ENCODE measurements at places on chromosomes 2 and 18.
A peak's percentile ranks its signal among the peaks of the same experiment; 100 is the strongest.

GRCh38 chr2:1927896-1928568 is 183.7 kb upstream of the PXDN start:
- no peak for DNase-seq

- peak; percentile 65 for DNase-seq
Measured at GRCh38 chr18:47772374-47773248, 157.8 kb downstream of the SMAD2 start.

- no peak for DNase-seq
Measured at GRCh38 chr2:99700482-99701398, 210.9 kb upstream of the REV1 start.

DNA sequence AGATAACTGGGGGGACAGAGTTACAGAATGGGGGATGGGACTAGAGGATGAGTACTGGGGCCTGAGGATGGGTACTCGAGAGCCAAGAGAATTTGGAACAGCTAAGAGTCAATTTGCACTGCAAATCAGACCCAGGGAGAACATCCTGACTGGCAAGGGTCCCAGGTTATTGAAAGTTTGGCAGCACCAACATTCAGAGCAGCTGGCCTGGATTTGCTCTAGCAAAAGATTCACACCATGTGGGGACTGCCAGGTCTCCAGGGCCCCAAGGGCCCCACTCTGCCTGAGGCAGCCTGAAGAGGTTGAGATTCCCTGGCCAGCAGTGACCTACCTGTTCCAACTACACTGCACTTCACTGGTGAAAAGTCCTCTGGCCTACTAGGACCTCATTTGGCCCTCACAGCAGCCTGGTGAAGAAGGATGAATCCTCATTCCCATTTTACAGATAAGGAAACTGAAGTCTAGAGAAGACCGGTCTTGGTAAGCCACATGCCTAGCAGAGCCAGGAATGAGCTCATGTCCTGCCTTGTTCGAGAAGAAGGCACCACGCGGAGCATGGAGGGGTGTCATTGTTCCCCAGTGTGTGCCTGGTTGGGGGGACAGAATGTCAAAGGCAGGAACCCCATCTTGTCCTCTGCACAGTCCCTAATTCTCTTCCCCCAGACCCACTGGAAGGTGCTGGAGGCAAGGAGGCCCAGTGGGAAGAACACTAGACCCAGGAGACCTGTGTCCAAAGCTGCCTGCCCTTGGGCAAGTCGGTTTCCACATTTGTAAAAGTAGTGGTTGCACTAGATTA is 258.6 kb downstream of the TNS1 start:
- DNase-seq = no peak

DNA sequence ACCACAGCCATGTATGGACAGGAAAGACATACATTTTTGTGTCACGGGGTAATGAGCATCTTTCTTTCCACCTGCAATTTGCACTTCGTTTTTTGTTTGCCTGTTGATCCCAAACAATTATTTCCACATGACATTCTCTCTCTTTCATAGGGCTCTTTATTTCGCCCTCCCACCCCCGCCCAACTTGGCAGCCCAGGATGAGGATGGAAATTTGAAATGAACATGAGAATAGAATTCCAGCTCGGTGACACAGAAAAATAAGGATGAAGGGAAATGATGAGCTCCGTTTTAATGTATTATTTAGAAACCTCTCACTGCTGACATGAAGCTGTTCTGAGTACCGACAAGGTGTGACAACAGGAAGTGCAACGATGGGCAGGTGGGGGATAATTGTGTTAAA is 443.3 kb downstream of the SOCS6 start:
- DNase-seq = no peak

GRCh38 chr2:100581277-100581612 is 18.5 kb downstream of the PDCL3 start:
- no peak for DNase-seq

DNA sequence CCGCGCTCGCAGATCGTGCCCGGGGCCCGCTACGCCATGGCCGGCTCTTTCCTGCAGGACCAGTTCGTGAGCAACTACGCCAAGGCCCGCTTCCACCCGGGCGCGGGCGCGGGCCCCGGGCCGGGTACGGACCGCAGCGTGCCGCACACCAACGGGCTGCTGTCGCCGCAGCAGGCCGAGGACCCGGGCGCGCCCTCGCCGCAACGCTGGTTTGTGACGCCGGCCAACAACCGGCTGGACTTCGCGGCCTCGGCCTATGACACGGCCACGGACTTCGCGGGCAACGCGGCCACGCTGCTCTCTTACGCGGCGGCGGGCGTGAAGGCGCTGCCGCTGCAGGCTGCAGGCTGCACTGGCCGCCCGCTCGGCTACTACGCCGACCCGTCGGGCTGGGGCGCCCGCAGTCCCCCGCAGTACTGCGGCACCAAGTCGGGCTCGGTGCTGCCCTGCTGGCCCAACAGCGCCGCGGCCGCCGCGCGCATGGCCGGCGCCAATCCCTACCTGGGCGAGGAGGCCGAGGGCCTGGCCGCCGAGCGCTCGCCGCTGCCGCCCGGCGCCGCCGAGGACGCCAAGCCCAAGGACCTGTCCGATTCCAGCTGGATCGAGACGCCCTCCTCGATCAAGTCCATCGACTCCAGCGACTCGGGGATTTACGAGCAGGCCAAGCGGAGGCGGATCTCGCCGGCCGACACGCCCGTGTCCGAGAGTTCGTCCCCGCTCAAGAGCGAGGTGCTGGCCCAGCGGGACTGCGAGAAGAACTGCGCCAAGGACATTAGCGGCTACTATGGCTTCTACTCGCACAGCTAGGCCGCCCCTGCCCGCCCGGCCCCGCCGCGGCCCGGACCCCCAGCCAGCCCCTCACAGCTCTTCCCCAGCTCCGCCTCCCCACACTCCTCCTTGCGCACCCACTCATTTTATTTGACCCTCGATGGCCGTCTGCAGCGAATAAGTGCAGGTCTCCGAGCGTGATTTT is 7.6 kb downstream of the TBR1 start:
- no peak for DNase-seq

- DNase-seq = no peak
Measured at GRCh38 chr2:65021709-65022108, 32.5 kb downstream of the SLC1A4 start.

DNA sequence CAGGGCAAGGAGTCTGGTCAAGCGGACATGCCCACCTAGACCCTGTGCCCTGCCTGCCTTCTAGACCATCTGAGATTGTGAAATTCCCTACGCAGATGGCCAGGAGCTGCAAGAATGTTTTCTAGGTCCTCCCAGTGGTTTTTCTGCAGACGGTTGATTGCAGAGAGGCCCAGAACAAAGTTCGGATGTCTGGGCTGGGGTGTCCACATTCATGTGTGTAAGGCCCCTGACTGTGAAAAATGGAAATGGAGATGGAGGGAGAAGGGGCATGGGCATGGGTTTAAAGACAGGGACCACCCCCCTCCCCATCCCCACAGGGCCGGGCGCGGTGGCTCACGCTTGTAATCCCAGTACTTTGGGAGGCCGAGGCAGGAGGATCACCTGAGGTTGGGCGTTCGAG is 11.8 kb downstream of the ARHGAP25 start:
- DNase-seq = no peak

DNA sequence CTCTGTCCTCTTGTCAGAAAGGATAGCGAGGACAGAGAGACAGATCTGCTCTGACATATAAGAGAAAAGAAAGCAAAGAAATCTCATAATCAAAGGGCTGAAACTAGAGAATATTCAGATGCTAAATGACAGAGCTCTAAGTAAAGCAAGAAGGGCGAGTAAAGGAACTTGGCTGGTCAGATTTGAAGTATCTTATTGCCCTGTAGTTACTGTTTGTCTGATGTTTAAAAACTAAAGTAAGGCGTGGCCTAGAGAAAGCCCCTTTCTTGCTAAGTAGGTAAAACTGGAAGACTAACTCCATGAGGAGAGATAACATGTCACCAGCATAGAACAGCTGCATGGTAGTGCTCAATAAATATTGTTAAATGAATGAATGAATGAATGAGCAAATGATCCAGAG is 70.0 kb downstream of the CRACDL start:
- DNase-seq = no peak

GRCh38 chr2:177271981-177272666 is 7.6 kb upstream of the NFE2L2 start:
- no peak for DNase-seq

GRCh38 chr2:100077456-100077855 is 64.9 kb downstream of the AFF3 start:
- no peak for DNase-seq

Data from DND-41 (cell line).